ENCODE measurements at places on chromosomes 11 and 22.

DNA sequence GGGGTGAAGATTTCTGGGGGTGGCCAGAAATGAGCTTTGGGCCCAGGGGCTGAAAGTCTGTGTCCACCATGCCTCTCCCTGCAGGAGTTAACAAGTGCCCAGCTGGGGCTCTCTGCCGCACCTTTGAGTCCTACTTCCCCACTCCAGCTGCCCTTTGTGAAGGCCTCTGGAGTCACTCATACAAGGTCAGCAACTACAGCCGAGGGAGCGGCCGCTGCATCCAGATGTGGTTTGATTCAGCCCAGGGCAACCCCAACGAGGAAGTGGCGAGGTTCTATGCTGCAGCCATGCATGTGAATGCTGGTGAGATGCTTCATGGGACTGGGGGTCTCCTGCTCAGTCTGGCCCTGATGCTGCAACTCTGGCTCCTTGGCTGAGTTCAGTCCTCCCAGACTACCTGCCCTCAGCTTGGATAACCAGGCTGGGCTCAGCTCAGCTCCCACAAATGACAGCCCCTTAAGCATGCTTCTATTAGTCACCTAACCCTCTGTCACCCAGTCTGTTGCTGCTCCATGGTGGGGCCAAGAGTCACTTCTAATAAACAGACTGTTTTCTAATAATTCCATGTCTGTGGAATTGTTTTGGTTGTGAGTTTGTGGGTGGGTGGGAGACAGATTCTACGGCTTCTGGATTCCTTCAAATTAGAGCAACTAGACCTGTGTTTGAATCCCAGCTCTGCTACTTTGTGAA is 3.0 kb upstream of the INPPL1 start:
- no peak for DNase-seq

- DNase-seq, result no peak
Measured at GRCh38 chr11:68832476-68833181, 9.1 kb downstream of the CPT1A start.

DNA sequence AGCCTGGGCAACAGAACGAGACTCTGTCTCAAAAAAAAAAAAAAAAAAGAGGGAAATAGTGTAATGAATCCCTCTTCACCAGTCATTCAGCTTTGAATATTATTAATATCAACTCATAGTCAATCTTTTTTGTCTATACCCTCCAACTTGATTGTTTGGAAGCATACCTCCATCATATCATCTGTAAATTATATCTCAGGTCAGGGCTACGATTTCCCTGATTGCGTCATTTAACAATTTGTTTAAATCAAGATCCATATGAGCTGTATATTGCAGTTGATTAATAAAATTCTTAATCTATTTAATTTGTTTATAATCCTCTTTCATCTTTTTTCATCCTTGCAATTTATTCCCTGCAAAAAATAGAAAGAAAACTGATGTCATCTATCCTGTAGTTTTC is 60.2 kb downstream of the USP47 start:
- no peak for DNase-seq

- no peak for DNase-seq
Measured at GRCh38 chr22:20526628-20527355, 19.4 kb downstream of the MED15 start.

DNA sequence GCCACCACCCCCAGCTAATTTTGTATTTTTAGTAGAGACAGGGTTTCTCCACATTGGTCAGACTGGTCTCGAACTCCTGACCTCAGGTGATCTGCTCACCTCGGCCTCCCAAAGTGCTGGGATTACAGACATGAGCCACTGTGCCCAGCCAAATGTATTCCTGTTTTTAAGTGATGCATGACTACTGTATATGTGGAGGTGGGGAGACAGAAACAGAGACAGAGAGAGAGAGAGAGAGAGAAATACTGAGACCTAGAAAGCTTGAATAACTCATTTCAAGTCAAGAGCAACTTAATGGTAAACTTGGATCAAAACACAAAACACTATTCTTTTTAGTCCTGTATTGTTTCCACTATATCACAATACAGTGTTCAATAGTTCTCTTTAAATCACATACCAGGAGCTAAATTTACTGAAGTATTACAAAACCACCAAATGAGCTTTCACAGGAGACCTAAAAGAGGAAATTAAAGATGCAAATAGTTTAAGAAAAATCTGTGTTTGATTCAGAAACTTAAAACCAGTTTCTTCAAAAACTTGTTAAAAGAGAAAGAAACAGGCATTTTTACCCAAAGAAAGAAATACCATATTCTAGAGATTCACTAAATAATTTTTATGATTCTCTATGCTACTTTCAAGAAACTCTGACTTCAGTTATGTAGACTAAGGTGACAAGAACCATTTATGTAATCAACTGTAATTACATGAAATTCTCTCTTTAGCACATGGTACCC is 188.7 kb downstream of the ETS1 start:
- no peak for DNase-seq

- no peak for DNase-seq
Measured at GRCh38 chr11:114818382-114818781, 140.1 kb downstream of the NXPE2 start.

- DNase-seq, result no peak
Measured at GRCh38 chr11:2318707-2319106, 16.9 kb downstream of the TSPAN32 start.

- DNase-seq, result no peak
Measured at GRCh38 chr11:107547961-107548360, 17.6 kb downstream of the ALKBH8 start.

GRCh38 chr11:14376920-14377319 is 17.9 kb upstream of the RRAS2 start:
- DNase-seq, result no peak

- DNase-seq, result peak; percentile 21
Measured at GRCh38 chr11:57513911-57514537, 1.5 kb downstream of the SLC43A1 start.

DNA sequence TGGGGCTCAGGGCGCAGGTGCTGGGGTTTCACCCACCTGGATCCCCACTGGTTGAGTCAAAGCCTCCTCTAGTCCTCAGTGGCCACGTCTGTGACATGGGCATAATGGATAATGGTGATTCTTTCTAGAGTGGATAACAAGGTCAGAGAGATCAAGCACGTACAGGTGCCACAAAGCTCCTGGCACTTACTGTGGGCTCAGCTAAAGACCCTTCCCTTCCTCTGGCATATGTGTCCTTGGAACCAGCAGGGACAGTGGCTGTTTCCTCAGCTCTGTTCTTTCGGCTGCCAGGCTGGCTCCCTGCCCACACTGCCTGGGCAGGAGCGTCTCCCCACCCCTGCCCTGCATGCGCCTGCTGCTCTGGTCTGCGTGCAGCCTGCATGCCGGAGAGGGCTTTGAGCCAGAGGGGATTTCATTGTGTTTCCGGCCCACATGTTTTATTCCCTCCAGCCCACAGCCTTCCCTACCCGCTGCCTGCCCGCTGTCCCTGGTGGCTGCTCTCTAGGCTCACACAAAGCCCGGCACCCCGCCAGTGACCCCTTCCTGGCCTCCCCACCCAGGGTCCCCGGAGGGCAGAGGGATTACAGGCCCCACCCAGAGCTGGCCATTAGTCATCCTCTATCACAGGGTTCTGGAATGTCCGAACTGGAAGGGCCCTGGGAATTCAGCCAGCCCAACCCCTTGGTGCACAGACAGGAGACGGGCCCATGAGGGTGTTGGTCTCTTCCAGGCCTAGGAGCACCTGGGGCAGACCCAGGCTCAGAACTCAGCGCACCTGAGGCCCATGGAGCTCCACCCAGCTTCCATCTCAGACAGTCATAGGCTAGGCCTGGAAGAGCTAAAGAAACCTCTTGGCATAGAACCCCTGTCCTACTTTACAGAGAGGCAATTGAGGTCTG is 55.3 kb upstream of the GCAT start:
- peak; percentile 30 for DNase-seq

DNA sequence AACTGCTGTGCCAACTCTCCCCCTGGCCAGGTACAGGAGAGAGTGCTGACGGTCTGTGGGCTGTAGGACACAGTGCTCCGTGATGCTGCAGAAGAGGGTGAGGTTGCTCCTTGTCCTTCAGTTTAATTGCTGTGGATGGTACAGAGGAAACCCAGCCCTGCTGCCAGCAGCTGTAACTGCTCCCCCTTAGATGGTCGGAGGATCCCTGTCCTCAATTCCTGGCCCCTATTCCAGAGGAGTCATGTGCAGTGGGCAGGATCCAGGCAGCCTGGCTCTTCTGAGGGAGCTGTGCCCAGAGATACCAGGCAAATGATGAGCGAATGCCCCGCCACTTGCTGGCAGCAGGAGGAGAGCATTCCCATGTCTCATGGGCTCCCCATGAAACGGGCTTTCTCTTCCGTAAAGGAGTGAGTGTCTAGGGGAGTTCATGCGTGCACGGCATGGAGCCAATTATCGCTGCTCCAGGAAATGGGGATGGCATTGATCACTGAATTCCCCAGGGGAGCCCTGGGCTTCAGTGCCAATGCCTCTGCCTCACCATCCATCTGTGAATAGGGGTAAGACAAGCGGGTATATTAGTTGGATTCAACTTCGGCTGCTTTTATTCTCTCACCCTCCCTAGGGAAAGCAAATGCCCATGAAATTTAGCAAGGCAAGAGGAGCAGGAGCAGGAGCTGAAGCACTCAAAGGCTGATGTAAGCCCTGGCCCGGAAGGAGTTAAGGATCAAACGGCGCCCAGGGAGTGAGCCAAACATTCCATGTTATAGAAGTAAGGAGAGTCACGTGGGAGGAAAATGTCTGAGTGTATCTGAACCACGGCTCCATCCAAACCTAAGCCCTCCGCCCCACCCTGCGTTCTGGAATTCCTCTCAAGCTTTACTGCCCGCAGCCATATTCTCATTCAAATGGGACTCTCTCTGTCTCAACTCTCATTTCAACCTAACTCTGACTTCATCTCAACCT is 51.0 kb upstream of the CSNK2A3 start:
- DNase-seq, result no peak

DNA sequence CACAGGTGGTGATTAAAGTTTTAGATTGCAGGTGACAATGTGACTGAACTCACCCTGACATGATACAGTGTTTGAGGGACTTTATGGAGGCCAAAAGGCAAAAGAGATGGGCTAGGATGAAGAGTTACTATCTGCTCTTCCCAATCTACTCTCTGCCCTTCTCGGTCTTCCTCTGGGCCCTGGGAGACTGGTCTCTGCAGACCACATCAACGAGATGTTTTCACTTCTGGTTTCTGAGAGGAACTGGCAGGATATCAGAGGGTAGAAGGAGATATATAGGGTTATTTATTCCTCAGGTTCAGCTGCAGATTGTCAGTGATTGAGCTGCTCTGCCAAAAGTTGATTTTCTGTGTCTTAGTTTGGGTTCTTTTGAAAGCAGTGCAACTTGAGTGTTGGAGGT is 32.4 kb upstream of the CD44 start:
- no peak for DNase-seq

DNA sequence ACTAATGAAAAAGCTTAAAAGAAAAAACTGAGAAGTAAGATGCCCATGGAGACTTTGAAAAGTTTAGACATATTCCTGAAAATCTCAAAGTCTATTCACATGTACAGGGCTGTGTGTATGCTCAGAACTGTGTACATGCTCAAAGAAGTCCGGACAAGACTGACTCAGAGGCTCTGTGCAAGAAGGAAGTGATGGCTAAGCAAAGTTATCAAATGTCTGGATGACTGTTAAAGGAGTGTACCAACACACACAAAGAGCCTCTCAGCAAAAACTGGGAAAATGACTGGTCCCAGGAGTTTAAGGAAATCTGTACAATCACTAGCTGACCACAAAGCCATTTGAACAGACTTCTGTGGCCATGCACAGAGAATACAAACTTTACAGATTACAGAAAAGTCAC is 33.1 kb upstream of the ARHGAP32 start:
- DNase-seq, result no peak

GRCh38 chr22:48666620-48667019 is 1161.1 kb downstream of the BRD1 start:
- DNase-seq, result no peak

- DNase-seq, result no peak
Measured at GRCh38 chr11:1695548-1696108, 1.4 kb upstream of the KRTAP5-6 start.

GRCh38 chr11:68342459-68343158 is 30.2 kb downstream of the LRP5 start:
- DNase-seq, result no peak

- no peak for DNase-seq
Measured at GRCh38 chr22:40322021-40322420, 24.3 kb upstream of the ADSL start.

DNA sequence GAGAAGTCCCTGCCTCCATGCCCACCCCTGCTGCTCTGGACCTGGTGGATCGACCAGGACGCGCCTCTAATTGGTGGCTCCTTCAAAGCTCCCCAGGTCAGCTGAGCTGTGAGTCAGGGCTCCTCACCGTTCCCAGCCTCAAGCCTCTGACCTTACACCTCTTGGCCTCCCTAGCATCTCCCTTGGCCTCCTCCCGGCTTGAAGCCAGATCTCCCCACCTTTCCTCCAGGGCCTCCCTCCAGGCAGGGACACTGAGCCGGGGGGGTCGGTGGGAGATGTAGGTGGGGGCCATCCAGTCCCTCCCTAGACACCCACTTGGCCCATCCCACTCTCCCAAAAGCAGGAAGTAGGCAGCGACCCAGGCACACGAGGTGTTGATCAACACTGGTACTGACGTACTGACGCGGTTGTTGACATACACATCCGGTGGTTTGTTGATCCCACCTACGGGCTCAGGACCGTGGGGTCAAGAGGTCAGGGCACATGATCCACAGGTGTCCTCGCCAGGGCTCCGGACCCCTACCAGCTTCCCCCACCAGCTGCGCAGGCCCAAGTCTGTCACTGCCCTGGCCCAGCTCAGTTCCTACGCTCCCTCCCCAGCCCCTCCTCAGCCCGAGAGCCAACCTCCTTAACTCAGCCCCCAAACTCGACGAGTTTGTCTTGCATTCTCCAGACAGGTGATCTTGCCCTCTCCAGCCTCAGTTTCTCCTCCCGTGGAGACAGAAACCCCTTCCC is 802 bp downstream of the ATG2A start:
- no peak for DNase-seq

GRCh38 chr11:70111269-70112016 is 33.3 kb downstream of the ANO1 start:
- peak; percentile 12 for DNase-seq

- peak; percentile 4 for DNase-seq
Measured at GRCh38 chr11:84103096-84103495, 816.9 kb upstream of the CCDC90B start.

- DNase-seq, result no peak
Measured at GRCh38 chr11:126024123-126024522, 38.5 kb downstream of the CDON start.

DNA sequence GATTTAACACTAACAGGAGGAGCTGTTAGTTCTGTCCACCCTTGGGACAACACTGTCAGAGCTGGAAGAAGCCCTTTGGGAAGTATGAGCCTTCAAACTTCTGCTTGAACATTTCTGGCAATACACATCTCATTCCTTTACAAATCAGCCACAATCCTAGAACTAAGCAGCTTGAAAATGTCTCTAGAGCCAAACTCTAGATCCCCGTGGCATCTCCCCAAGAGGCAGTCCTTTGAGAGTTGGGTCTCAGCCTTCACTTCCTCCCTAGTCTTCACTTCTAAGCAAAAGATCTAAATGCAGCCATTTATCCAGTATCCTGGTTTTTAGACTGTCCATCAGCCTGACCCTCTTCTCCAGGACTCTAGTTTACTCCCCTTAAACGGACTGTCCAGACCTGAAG is 26.9 kb downstream of the ARFGAP2 start:
- DNase-seq, result no peak

- DNase-seq, result no peak
Measured at GRCh38 chr11:88521799-88522201, 184.3 kb upstream of the CTSC start.

- DNase-seq, result no peak
Measured at GRCh38 chr11:132123854-132124835, 753.7 kb downstream of the NTM start.

All from neural crest cell (in vitro differentiated cells).